ENCODE measurements at places on chromosomes 13 and 19.

- no peak for DNase-seq
Measured at GRCh38 chr19:35931874-35932202, 4.3 kb upstream of the LRFN3 start.

GRCh38 chr19:17205237-17206140 is 9.7 kb upstream of the USE1 start:
- peak; percentile 63 for DNase-seq

DNA sequence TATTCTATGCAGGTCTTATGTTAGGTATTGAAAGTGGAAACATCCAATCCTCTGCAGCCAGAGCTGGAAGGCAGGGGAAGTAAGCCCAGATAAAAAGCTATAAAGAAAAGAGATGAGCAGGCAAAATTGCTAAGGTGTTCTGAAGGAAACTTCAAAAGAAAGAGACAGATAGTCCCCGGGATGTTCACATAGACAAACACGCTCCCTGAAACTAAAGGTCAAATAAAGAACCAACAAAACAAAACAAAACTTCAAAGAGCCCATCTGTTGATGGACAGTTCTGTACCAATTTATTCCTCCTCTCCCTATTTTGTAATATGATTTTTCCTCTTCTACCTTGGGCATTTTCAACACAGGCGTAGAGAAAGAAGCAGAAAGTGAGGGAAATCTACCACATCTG is 11.3 kb upstream of the NDFIP2 start:
- DNase-seq: no peak

DNA sequence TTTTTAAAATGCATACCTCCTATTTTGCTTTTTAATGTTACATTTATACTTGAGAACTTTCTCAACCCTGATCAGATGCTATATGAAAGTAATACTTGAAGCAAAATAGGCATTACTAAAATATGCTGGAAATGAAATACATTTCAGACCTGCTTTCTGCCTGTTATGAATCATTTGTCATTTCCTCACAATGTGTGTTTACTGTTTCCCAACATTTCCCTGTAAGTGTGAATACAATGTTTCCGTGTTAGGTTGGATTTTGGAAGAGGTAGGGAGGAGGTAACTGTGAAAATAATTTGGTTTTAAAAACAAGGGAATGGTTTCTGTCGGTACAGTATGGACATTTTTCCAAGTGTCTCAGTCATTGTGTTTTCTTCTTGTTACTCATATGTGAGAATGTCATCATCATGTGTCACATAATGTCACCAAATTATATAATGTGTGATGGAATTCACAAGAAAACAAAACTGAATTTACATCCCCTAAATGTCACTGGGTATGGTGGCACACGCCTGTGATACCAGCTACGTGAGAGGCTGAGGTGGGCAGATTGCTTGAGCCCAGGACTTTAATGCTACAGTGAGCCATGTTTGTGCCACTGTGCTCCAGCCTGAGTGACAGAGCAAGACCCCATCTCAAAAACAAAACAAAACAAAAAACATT is 43.0 kb downstream of the ZAR1L start:
- no peak for DNase-seq

- no peak for DNase-seq
Measured at GRCh38 chr19:56689198-56689597, 17.6 kb upstream of the ZNF835 start.

DNA sequence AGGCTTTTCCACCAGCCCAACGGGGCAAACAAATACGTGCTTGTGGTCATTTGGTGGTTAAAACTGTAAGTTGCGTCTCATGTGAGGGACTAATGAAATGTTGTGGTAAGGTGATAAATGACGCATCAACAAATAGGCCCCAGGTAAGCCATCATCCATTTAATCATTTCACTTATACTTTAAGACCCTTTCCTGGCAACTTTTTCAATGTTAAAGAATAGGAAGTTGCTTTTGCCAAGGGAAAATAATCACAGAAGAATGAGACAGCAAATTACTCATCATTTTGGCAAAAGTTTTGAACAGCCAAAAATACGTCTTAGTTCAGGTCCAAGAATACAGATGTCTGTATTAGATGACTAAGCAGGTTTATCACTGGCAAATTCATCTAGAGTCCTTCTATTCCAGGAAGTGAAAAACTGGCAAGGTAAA is 660.4 kb downstream of the SLITRK1 start:
- no peak for DNase-seq

- peak; percentile 23 for DNase-seq
Measured at GRCh38 chr19:4910594-4911281, 1.4 kb downstream of the UHRF1 start.

GRCh38 chr13:30147421-30147820 is 159.9 kb downstream of the KATNAL1 start:
- no peak for DNase-seq

DNA sequence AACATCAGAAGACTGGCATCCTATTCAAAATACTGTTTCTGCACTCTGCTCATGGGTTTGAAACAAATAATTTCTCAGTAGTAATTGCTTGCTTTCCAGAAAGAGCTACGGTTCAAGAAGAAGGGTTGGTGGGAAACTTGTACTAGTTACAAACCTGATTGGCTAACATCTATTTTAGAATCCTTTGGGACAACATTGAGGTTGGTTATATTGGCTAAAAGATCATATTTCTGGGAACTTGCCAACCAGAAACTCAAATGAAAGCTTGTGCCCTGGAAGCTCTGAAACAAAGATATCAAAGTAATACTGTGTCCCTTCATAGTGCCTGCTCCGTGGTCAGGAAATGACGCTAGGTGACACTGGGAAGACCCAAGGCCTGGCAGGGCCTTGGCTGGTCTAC is 141.7 kb downstream of the LACC1 start:
- DNase-seq: no peak

DNA sequence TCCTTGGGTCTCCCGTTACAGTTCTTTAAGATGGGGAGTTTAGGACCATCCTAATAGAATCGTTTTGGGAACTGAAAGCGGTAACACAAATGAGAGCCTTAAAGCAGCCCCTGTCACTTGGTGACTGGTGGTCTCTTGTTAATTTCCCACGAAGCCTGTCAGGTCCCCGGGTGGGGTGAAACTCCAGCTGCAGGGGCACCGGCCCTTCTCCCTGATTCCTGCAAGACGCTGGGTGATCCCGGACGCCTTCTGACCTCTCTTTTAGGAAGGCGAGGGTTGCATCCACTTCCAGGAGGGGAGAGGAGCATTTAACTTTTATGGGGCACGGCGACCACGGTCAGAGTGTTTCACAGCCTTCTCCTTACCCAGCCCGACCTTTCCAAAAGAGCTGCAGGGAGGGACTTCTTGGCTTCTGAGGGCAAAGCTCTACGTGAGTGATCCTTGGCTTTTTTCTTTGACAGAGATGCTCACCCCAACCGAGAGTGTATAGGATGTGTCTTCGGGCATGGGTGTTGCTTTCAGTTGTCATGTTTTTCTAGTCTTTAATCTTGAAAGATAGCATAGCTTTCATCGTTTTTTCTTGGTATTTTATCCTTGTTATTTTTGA is 688 bp downstream of the ZNF225 start:
- DNase-seq: no peak

DNA sequence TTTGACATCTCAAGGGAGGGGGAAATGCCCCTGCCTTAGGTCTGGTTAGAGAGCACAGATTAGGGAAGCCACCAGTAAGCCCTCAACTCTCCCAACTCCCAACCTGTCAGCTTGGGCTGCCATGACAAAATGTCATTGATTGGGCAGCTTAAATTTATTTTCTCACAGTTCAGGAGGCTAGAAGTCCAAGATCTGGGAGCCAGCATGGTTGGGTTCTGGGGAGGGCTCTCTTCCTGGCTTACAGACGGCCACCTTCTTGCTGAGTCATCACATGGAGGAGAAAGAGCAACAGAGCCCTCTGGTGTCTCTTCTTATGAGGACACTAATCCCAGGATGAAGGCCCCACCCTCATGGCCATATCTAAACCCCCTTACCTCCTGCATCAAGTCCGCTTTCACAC is 24.2 kb downstream of the C19orf12 start:
- DNase-seq: no peak

- DNase-seq: peak; percentile 56
Measured at GRCh38 chr19:19113040-19113626, 25.1 kb downstream of the TMEM161A start.

DNA sequence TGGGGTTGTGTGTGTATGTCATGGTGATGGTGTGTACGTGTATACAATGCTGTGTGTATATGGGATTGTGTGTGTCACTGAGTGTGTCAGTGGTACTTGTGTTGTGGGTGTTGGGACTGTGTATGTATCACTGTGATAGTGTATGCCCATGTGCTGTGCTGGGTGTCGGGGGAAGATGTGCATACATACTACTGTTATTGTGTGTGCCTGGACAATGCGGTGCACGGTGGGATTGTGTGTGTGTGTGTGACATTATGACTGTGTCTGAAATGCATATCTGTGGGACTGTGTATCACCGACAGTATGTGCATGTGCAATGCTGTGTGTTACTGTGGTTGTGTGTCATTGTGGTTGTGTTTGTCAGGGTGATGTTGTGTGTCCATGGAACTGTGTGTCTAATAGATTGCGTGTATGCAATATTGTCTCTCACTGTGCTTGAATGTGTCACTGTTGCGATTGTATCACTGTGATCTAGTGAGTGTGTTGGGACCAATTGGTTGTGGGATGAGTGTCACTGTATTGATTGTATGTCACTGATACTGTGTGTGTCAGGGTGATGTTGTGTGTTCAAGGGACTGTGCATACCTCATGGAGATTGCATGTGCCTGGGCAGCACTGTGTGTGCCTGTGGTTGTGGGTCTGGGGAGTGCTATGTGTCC is 11.0 kb upstream of the BBC3 start:
- DNase-seq: no peak

DNA sequence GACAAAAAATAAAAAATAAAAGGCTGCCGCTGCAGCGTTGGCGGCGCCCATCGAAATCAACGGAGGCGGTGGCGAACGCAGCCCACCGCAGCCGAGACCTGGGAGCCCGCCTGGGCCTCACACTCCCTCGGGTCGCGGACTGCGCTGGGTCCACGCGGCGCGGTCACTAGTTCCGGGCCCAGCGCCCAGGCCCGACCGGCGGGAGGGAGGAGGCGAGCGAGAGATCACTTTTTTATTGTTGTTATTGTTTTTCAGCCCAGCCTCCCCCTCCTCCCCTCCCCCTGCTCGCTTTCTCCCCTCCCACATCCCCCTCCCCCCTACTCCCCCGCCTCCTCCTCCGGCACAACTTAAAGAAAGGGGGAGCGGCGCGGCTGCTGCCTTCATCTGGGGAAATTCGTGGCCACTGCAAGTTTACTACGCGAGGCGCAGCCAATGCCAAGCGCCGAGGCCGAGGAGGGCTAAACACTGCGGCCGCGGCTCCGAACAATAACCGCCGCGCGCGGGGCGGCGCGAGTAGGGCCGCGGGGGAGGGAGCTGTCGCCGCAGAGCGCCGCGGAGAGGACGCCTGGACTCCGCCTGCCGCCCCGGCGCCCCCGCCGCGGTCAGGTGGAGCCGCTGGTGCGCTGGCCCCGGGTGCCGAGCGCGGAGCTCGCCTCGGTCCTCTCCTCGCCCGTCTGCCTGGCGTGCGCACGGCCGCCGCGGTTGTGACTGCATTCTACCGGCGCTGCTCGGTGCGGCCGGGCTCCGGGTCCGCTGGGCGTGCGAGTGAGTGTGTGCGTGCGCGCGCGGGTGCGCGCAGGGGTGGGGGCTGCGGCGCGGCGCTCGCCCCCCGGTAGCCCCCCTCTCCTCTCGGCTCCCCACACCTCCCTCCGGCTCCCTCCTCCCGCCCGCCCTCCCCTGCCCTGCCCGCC is 505 bp upstream of the ZIC2 start:
- peak; percentile 69 for DNase-seq

DNA sequence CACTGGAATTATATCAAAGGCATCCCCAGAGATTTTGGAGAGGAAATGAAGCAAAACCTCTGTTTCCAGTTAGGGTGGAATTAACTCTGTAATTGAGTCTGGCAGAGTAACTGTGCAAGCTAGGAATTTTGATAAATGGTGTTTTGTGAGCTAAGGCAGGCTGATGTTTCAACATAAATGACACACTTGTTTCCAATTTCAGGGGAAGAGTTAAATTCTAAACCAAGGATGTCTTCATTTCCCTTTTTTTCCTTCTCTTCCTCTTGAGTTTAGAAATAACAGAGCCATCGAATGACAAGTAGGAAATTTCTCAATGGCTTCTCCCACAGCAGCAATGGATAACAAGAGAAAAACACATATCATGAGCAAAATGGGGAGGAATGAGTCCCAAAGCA is 131.2 kb downstream of the IRS2 start:
- no peak for DNase-seq

- DNase-seq: no peak
Measured at GRCh38 chr19:40286235-40286970, 1.3 kb upstream of the AKT2 start.

GRCh38 chr19:34484328-34484727 is 2.8 kb downstream of the WTIP start:
- no peak for DNase-seq

DNA sequence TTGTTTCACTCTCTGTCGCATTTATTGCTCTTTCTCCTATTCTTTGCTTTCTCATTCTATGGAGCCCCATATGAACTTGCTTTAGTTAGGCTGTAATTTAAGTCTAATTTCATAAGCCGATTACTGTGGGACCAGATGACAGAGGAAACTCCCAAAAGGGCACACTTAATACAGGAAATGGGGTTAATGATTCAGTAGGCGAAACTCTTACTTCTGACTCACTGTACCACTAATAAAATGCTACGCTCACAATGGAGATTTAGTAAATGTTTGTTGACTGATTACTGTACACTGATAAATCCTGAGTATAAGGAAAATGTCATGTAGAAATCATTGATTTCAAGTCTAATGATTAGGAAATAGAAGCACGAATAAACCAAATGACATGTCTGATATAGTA is 276.4 kb downstream of the KLF5 start:
- no peak for DNase-seq

- no peak for DNase-seq
Measured at GRCh38 chr19:18514800-18515682, 6.8 kb downstream of the ELL start.

- DNase-seq: no peak
Measured at GRCh38 chr13:41919031-41919740, 41.7 kb downstream of the VWA8 start.

DNA sequence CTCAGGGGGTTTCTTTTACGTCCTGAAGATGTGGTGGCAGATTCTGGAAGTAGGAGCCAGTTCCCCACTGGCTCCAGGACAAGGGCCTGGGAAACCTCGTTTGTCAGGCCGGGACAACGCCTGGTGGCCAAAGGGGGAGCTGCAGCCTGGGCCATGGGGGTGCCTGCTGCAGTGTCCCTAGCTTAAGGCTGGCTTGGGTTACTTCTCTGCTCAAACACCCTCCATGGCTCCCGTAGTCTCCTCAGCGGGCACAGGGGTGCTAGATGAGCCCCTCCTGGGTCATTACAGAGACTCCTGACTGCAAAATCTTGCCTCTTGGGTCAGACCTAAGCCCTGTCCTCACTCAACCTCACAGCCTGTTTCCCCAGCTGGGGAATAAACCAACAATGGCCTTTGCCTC is 14.7 kb downstream of the CILP2 start:
- DNase-seq: peak; percentile 87

- DNase-seq: no peak
Measured at GRCh38 chr13:102914339-102914930, 68.6 kb downstream of the ERCC5 start.

DNA sequence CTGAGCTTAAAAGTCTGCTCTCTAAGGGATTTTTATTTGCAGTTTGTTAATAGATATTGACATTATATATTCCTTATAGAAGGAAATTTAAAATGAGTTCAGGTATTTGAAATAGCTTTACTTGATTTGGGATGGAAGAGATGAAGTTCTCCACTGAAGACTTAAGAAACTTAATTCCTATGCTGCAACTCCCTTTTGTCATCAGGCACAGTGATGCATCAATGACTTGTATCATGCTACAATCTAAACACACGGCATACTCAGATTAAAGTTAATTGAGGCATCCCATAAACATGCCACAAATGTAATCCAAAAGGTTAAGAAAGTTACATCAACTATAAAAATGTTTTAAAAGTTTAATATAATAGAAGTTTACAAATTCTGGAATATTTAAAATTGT is 109.0 kb downstream of the STARD13 start:
- no peak for DNase-seq

All from glutamatergic neuron (in vitro differentiated cells).